ENCODE measurements at places on chromosomes 1 and 21.

DNA sequence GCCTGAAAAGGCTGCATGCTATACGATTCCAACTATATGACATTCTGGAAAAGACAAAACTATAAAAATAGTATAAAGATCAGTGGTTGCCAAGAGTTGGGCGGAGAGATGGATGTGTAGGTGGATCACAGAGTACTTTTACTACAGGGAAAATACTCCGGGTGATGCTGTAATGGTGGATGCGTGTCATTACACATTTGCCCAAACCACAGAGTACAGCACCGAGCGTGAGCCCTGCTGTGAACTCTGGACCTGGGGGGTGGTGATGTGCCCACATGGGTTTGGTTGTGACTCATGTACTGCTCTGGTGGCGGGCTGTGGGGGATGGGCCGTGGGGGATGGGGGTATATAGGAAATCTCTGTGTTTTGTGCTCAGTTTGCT is 162.7 kb upstream of the COL6A1 start:
- DNase-seq: no peak

- DNase-seq: no peak
Measured at GRCh38 chr1:95627244-95627643, 393.2 kb downstream of the RWDD3 start.

DNA sequence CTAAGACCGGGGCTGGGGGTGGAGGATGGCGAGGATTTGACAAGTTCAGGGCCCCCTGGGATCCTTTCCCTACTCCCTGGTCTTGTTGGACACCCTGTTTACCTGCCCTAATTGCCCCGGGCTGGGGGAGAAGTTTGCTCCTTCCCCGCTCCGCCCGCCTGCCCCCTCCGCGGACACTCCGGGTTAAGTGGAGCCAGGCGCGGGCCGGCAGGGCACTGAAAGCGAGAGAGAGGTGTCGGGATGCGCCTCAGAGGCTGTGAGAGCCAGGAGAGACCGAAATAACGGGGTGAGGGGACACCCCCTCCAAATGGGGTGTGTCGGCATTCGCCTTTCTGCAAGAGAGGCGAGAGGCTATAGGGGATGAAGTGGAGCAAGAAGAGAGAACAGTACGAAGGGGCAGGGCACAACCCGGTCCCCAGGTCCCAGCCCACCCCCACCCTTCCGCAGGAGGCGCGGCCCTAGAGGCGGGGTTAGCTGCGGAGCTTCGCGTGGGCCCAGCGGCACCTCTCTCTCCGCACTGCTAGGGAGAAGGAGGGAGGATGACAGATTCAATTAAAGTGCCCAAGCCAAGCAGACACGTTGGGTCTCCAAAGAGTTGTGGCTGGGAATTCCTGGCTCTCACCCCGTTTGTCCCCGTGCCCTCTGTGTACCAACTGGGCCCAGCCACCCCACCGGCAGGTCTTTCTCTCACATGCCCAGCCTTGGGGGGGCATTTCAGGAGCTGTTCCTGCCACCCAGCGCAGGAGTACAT is 3.8 kb downstream of the EFNA3 start:
- DNase-seq: no peak

- no peak for DNase-seq
Measured at GRCh38 chr1:3097861-3098260, 28.9 kb downstream of the PRDM16 start.

- DNase-seq: no peak
Measured at GRCh38 chr1:17563494-17564281, 24.2 kb downstream of the ARHGEF10L start.

GRCh38 chr1:176811511-176812288 is 348.7 kb downstream of the PAPPA2 start:
- no peak for DNase-seq

DNA sequence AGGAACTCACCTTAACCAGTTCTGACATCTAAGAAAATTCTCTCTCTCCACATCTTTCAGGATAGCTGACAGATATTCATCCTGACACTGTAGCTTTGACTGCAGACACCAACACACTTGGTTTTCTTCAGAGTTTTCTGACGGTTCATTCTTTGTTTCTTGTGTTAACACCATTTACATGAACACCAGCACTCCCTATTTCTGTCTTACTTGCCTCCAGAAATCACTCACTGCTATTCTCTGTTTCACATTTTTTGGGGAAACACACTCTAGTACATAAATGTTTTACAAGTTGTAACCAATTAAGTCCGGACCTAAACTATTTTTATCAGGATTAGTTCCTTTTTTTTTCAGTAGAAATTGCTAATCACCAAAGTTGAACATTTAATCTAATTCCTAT is 15.4 kb downstream of the FLVCR1 start:
- DNase-seq: no peak

DNA sequence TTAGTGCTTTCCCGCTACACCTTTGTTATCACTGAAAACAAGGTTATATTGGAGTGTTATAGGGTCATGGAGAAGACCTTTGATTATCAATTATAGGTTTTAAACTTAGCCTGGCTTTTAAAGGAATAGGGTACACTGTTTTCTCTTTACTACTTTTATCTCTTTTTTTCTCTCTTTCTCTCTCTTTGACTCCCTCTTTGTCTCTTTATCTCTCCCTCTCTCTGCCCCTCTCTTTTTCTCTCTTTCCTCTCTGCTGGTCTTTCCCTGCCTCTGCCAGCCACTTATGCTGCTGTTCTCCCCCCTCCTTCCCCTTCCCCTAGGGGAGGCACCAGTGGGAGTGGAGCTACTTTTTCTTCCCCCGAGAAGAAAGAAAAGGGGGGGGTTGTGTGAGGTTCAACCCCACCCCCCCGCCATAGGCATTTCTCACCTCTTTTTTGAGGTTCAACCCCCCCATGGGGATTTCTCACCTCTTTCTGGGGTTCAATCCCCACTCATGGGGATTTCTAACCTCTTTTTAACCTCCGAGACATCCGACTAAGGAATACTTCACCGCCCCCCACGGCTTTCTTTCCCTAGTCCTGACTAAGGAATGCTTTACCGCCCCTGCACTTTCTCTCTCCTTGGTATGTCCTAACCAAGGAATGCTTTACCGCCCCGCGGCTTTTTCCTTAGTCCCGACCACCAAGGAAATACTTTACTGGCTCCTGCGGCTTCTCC is 17.2 kb upstream of the ZBTB8B start:
- DNase-seq: no peak

DNA sequence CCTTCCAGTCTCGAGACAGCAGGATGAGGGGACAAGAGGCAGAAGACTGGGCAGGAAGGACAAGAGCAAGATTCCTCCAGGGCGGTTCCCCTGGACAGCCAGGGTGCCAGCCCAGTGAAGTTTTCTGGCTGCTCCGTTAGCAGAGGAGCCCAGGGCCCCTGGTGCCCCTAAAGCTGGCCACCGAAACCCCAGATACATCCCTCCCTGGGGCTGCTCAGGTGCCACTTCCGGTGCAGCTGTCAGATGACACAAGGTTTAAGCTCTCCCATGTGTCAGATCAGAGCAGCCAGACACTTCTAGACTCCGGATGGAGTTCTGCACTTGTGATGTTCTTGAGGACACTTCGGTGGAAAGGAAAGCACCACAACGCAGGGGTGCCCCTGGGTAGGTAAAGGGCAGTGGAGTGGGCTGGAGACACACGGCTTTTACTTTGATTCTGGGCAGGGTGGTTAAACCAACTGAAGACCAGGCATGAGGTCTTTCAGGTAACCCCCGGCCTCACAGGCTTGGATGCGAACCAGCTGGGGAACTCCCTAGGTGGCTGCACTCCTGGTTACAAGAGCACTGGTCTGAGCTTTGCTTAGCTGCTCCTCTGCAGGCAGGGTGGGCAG is 85.7 kb downstream of the ITPKB start:
- DNase-seq: no peak

- DNase-seq: no peak
Measured at GRCh38 chr1:149849111-149849946, 50.0 kb upstream of the BOLA1 start.

GRCh38 chr21:46284077-46284644 is 1.2 kb downstream of the MCM3AP start:
- no peak for DNase-seq

DNA sequence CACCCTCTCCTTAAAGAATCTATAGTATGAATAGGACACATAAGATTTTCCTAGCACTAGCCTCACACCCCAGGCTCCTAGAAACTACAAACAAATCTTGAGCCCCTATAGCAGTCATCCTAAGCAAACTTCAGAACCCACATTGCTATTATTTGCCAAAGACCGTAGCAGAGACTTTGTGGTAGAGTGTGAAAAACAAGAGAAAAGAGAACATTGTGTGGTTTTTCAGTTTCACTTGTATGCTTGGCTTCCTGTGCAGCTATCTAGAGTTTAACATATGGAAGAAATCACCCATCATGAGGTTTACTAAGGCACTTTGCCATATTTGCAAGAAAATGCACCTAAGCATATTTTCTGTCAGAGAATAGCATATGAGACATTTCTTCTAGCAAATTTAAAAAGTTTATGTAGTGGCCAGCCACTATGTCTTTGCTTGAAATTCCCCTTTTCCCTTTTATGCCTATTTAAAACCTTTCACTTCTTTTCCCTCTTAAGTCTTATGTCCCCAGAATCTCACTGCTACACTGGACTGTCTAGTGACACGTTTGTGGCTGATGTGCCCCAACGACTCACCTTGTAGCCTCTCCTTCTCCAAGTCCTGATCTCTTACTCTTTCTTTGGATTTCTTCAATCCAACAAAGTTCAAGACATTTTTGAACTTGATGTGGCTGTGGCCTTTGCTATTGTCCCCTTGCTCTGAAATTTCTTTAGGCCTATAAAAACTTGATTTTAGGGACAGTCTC is 25.6 kb downstream of the CCDC190 start:
- DNase-seq: no peak

DNA sequence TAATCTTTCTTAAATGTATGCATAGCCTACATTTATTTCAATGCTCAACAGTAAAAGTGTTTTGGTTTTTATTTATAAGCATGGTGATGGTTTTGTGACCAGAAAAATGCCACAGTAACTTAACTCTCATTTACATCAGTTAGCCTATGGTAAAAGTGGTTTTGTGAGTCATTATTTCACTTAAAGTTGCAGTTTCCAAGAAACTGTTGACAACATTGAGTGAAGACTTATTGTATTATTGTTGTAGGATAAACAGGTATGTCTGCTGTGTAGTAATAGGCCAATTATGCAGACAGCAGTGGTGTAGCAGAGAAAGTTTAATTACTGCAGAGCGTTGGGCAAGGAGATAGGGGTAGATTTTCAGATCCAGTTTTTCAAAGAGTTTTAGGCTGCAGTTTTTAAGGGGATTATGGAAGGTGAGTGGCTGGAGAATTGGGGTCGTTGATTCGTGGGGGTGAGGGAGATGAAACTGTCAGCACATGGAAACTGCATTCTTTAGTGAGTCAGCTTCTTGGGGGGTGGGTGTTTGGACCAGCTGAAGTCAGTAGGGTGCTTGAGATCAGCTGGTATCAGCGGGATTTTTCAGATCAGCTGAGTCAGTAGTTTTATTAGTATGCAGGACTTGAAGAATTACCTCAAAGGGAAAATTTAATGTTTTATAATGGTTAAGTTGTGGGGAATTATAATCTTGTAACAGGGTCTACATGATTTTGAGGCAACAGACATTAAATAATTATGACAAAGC is 168.7 kb upstream of the FMN2 start:
- no peak for DNase-seq

- DNase-seq: peak; percentile 97
Measured at GRCh38 chr1:148388260-148389026, 94.7 kb downstream of the PPIAL4G start.

- DNase-seq: no peak
Measured at GRCh38 chr1:55839221-55839620, 624.1 kb upstream of the USP24 start.

DNA sequence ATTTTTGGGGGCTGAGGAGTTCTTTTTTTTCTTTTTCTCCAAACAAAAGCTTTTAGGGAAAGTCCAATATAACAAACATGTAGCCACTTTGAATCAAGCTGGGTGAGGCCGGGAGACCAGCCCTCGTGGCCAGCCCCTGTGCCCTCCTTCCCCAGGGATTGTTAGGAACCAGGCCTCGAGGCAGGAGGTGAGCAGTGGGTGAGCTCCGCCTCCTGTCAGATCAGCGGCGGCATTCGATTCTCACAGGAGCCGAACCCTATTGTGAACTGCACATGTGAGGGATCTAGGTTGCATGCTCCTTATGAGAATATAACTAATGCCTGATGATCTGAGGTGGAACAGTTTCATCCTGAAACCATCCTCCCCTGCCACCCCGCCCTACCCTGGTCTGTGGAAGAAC is 41.8 kb upstream of the TTC22 start:
- DNase-seq: no peak

- no peak for DNase-seq
Measured at GRCh38 chr1:89633800-89634625, 1.1 kb downstream of the LRRC8C start.

DNA sequence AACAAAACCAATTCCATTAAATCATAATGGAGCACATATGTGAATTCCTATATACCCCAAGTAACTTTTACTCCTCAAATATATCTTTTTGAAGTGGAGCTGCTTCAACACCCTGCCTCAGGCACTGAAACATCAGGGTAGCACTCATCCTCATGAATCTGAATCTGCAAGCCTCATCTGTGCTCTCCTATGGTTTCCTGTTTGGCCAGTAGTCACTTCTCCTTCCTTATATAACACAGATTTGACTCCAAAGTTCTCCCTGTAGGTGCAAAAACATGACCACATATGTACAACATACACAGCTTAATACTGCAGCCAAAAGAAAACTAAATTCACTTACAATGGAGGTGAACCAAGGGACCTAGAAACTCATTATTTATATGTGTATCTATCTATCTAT is 7.2 kb downstream of the TRIT1 start:
- DNase-seq: no peak

DNA sequence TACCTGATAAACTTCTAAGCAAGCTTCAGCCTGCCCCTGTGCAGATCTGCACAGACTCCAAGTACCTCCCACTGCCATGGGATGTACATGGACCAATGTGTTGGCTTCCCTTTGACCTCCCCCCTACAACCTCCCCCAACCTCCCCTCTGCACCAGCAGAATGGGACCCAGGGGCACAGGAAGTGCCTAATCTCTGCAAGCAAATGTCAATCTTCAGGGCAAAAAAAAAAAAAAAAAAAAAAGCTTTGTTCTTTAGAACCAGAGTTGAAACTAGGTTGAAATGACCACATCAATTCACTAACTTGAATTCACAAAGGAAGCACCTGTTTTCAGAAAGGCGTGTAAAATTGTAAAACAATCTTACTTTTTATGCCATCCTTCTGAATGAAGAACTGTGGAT is 53.9 kb upstream of the TIAM1 start:
- no peak for DNase-seq

- no peak for DNase-seq
Measured at GRCh38 chr1:86515597-86515996, 31.3 kb upstream of the CLCA4 start.

- DNase-seq: no peak
Measured at GRCh38 chr1:35931446-35932157, 697 bp downstream of the AGO3 start.

DNA sequence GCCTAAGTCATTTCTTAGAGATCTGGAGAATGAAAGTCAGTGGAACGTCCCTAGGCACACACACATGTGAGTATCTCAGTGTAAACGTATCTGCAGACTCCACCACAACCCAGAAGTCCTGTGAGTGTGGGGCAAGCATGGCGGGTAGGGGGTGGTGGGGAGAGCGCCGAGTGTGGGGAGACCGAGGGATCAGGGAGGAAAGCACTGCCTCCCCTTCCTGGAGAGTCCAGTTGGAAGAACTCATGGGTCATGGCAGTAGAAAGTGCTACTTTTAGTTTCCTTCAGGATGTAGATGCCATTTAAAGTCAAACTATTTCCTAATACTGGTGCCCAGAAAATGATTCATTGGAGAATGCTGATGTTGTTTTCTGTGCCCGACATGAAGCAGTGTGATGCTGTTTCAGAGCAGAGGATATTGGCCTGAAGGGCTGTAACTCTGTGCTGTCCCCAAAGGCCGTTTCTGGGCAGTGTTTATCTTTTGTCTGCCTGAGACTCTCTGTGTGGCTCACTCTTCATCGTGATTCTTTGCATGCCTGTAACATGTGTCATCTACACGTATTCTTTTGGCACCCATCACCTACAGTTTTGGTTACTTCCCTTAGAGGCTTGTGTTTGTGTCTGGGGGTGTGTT is 45.7 kb upstream of the TSPAN2 start:
- DNase-seq: no peak
